ENCODE measurements at places on chromosomes 2 and 18.

DNA sequence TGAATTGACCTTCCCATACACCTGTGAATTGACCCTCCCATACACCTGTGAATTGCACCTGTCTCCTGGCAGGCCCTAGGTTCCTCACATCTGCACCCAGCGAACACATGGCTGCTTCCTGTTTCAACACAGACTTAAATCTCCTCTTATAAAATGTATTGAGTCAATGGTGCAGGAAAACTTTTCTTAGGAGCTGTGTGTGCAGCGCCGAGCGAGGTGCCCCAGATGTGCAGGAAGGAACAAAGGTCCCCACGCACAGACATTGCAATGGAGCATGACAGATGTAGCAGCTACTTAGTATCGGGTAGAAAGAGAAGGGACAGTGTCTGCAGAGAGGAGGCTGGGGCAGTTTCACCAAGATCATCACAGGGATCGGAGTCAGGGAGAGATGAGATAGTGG lies 85.5 kb upstream of the PXDN start:
- no peak for DNase-seq

DNA sequence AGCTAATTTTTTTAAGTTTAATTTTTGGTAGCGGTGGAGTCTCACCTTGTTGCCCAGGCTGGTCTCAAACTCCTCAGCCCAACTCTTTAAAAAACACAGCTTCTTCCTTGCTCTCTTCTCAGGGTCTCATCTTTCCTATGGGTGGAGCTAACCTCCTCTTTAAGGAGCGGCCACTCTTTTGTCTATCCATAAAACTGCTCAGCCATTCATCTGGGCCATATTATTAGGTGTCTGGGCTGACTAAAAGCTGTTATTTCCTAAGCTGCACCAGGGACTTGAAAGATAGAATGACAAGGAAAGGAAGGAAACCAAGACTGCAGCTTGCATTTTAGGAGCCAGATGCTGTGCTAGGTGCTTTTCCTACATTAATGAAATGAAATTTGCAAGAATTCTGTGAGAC lies 35.8 kb upstream of the THOC1 start:
- DNase-seq: no peak

- no peak for DNase-seq
These were observed 117.9 kb downstream of the PPP1R1C start for GRCh38 chr2:182103526-182103925.

GRCh38 chr2:136207665-136208064 lies 89.7 kb upstream of the CXCR4 start:
- DNase-seq: no peak

DNA sequence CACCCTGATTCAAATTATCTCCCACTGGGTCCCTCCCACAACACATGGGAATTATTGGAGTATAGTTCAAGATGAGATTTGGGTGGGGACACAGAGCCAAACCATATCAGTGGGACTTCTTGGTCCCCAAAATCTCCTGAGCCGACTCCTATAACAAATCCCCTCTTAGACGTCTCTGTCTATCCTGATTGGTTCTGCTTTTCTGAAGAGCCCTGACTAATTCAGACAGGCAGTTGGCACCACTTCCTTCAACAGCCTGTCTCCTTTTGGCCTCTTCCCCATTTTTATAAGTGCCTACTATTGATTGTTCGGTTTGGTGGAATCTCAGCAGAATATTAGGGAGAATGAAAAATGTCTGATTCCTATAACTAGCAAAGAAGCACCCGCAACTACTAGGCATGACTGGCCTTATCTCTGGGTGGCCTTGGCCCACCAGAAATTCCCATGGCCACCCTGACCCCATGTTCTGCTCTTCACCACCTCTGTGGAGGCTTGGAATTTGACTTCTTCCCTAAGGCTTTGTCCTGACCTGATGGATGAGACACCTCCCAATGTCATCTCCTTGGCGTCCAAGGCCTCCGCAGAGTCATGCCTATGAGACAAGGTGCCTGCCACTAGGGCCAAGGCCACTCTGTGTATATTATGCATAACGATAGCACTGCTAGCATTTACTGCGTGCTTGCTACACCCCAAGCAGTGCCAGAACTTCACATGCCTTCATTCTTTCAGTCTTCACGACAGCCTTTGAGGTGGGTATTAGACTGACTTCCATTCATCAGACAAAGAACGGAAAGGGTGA lies 218.9 kb upstream of the COPS8 start:
- no peak for DNase-seq

DNA sequence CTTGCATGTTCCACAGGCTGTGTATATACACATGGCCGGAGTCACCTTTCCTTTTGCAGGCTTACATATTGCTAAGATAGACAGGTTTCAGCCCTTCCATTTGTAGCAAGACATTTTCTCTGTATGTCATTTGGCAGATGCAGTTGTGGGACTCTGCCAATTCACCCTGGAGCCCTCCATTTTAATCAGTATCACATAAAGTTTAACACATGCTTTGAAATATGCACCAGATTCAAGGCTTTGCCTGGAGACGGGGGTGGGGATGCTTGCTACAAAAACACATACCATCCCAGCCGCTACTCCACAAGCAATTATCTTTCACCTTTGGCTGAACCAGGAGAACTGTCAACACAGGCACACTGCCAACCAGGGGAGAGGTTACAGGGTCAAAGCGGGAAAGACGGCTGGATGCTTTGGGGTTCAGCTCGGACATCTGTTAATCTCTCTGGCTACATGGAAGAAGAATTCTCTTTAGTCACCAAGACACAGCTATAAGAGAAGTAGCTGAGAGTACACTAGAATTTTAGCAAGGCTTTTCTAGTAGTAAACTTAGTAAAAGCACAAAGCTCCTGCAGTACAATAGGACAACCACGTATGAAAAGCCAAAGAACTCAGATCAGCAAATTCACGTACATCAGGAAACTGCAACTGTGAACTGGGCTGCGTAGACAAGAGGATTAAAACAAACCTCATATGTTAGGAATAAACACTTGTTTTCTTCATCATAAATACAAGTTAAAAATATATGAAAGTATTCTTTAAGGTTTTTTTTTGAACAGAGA lies 130.9 kb downstream of the EXOC6B start:
- DNase-seq: no peak

GRCh38 chr2:212842544-212843185 lies 304.1 kb upstream of the ERBB4 start:
- no peak for DNase-seq

GRCh38 chr2:128494307-128494639 lies 175.6 kb upstream of the HS6ST1 start:
- no peak for DNase-seq

- DNase-seq: no peak
These were observed 16.8 kb downstream of the MAIP1 start for GRCh38 chr2:199972088-199972626.

DNA sequence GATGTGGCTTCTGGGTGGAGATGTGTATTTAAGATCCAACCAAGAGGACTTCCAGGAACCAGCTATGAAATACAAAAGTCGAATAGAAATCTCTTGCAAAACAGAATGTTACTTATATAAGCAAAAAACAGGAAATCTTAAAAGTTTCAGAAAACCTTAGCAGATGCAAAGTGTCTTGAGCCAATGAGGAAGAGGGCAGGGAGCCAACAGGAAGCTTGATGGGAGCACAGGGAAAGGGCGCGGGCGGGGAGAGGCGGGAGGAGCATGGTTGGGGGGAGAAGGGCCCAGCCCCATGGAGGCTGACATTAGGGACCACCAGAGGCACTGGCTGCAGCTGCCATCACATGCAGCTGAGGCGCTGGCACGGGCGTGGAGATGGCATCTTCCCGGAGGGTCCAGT lies 203.3 kb downstream of the SNTG2 start:
- DNase-seq: no peak

Data from activated CD4-positive, alpha-beta T cell treated with anti-CD3 and anti-CD28 coated beads, Interleukin-2, amount 50 U/mL, for 24 hours (primary cell).